ENCODE measurements at places on chromosomes 2 and 18.

DNA sequence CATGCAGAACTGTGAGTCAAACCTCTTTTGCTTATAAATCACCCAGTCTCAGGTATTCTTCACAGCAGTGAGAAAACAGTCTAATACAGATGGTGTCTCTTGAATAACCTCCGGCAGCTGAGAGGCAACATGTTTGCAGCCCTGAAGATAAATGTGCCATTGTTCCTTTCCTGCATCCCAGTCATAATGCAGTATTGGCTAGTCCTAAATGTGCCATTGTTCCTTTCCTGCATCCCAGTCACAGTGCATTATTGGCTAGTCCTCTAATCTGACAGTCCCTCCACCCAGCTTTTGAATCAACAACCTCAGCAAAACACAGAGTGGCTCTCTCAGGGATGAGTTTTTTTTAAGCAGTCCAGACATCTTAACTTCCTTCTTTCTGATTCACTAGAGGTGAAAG, 550.7 kb downstream of the RIT2 start:
- no peak for DNase-seq

DNA sequence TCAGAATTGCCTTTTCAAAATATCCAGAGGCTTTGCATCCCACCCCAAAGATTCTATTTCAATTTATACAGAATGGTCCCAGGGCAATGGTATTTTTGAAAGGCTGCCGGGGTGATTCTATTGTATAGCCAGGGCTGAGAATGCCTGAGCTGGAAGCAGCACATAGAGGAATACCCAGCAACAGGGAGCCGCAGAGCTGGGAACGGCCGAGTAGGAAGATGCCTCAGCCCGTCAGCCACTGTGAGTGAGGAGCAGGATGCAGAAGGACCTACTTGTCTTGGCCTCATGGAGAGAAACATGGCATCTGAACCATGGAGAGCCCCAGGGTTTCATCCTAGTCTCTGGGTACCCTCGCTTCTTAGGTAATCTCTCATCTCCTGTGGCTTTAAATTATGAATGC, 170.8 kb upstream of the FHL2 start:
- DNase-seq, result no peak

GRCh38 chr2:207464007-207464406, 65.8 kb upstream of the CREB1 start:
- DNase-seq, result no peak

- DNase-seq, result no peak
Observed at GRCh38 chr2:28094739-28095138, 204.2 kb downstream of the BABAM2 start.

DNA sequence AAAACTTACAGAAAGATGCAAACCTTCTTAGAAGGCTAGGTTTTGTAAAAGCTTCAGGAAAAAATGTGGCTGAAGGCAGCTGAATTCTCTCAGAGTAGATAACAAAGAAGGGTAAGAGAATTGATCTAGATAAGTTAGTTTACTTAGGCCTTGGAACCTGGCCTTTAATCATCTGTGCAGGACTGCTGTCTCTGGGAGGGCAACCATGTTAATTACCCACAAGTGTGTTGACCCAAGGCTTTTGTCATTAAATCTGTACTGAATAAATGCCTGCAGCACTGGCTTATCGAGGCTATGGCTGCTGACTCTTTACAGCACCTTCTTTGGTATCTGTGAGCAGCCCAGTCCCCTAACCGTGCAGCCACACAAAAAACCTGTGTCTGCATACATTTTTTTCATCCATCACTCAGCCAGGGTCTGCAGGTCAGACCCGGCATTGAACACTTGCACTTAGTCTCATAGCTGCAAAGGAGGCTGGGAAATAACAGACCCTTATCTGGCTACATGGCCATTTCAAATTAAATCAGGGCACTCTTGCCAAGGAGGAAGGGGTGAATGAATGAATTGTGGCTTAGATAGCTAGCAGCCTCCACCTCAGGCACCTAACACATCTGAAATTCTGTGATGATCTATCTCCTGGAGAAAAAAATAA, 120.2 kb upstream of the MSH2 start:
- no peak for DNase-seq

- no peak for DNase-seq
Observed at GRCh38 chr2:84643991-84644390, 127.7 kb downstream of the DNAH6 start.

DNA sequence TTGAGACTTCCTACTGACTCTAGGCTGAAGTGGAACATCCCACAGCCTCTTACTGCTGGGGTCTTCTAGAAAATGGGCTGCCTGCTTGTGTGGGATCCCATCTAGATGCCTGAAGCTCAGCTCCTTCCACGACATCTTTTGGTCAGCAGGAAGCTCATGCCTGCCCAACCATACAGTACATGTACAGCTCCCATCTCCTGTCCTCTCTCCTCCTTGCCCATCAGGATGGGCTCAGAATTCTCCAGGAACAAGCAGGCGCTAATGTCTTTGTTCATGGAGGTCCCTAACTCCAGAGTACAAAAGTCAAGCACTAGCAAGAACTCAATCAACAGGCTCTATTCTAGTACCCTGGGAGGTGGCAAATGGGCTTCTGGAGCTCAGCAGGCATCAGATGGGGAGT, 31.7 kb upstream of the GPR17 start:
- DNase-seq, result no peak

DNA sequence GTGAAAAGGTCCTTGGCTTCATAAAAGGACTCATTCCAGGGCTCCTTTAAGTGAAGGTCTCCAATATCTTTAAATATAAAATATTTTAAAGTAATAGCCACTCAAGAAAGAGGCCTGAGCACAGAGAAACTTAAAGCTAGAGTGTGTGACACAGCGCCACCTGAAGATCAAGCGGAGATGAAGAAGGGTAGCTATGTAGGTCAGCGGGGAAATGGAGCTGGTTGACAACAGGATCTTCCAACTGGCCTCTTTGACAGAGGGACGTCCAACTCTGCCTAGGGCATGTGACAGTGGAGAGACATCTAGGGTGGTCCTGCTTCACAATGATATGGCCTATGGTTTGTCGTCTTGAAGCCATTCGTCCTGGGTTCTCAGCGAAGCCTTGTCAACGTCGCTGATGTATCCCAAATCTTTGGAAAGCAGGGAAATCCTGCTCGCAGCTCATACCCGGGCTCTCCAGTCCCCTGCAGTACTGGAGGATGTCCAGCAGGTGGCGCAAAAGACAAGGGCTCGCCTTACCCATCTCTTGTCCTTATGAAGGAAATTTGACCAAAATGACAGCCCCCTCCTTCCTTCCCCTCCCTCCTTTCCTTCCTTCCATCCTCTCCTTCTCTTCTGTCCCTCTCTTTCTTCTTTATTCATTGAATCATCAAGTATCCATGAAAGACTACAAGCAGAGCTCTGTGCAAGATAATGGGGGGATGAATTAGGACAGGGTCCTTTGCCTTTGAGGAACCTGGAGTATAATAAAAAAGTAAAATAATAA, 59.6 kb downstream of the LONRF2 start:
- peak; percentile 30 for DNase-seq

GRCh38 chr18:59846814-59847490, 52.8 kb upstream of the PMAIP1 start:
- DNase-seq, result no peak

DNA sequence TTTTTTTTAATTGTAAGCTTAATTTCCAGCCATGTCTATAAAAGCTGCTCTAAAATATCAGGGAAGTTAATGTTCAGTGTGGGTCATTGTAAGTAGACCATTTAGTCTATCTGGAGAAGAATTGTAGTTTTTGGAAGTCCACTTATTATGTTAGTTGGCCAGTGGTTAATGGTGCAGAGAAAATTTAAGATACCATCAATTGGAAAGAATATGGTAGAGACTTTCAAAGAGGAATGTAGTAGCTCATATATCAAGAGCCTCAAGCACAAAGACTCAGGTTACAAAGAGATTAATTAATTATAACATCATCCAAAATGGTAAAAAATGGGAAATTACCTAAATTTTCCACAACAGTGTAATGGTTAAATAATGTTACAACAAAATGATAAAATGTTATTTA, 127.8 kb upstream of the CAVIN2 start:
- no peak for DNase-seq

DNA sequence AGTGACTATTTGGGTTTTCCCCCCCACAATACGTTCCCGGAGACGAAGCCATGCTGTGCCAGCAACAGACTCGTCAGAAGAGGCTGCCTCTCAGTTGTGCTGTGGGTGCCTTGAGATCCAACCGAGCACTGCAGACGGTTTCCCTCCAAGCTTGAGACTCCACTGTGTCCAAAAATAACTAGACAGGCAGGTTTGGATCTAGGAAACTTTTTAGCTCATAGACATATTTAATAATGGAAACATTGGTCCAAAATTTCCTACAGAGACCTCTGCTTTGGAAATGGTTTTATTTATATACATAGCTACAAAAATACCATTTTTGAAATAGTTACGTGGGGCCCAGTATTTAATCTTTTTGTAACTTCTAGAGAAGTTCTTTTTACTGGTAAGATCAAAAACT, 63.1 kb upstream of the SPATS2L start:
- no peak for DNase-seq

DNA sequence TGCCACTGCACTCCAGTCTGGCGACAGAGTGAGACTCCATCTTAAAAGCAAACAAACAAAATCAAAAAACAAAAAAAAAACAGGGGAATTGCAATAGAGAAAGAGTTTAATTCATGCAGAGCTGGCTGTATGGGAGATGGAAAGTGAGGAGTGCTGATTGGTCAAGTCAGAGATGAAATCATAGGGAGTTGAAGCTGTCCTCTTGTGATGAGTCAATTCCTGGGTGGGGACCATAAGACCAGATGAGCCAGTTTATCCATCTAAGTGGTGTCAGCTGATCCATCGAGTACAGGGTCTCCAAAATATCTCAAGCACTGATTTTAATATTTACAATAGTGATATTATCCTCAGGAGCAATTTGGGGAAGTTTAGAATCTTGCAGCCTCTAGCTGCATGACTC, 45.3 kb downstream of the FRZB start:
- DNase-seq, result no peak

GRCh38 chr2:17387591-17387990, 130.6 kb downstream of the RAD51AP2 start:
- no peak for DNase-seq

DNA sequence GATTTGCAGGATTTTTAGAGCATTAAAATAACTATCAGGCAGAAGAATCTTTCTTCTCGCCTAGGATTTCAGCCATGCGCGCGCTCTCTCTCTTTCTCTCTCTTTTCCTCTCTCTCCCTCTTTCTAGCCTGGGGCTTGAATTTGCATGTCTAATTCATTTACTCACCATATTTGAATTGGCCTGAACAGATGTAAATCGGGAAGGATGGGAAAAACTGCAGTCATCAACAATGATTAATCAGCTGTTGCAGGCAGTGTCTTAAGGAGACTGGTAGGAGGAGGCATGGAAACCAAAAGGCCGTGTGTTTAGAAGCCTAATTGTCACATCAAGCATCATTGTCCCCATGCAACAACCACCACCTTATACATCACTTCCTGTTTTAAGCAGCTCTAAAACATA, 137.0 kb downstream of the MEIS1 start:
- DNase-seq, result no peak

DNA sequence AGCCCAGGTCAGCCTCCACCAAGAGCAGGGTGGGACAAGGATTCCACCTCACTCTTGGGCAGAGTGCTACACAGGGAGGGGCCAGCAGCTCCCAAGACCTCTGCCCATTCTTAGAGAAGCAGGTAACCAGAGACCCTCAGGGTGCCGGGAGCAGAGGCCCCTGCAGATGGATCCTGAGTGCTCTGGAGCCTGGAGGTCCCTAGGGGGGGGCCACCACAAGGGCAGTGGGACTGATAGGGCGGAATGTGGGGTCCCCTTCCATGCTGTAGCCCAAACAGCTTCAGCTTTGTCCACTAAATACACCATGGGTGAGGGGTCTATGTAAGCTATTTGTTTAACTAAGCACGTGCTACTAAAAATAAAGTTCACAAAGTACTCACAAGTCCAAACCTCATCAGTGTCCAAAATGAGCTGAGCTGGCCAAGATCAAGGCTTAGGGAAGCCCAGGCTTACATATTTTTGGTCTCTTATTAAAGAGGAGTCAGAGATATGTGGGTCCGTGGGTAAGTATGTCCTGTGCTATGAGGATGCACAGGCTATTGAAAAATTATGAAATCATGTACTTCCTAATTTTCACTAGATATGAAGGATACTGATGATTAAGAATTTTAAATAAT, 21.5 kb upstream of the GPC1 start:
- DNase-seq, result no peak

DNA sequence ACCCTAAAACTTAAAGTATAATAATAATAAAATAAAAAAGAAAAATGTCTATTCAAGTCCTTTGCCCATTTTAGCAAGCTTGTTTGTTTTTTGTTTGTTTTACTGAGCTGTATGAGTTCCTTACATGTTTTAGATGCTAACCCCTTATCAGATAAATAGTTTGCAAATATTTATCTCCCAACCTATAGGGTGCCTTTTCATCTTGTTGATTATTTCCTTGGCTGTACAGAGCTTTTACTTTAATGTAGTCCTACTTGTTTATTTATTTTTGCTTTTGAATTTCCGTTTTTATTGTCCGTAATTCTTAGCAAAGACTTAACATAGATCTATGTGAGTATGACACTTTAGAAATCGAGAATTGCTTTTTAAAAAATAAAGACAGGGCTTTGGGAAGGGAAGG, 17.8 kb downstream of the PXDN start:
- DNase-seq, result no peak

- no peak for DNase-seq
Observed at GRCh38 chr2:68316111-68316510, 3.6 kb downstream of the CNRIP1 start.

DNA sequence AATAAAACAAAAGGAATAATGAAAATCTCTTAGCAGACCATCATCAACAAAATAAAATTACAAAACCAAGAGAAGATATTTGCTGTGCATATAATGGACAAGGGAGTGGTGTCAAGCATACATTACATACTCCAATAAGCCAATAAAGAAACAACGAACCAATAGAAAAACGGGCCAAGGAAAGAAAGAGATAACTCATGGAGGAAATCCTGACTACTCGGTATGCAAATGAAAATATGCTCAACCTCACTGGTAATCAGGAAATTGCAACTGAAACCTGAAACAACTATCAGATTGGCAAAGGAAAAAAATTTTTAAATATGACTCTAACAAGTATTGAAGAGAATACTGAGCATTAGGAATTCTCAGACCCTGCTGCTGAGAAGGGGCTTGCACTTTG, 84.7 kb downstream of the BCL2 start:
- DNase-seq, result no peak

GRCh38 chr2:124320051-124320688, 295.1 kb downstream of the CNTNAP5 start:
- no peak for DNase-seq

- no peak for DNase-seq
Observed at GRCh38 chr18:35571138-35571537, 10.4 kb upstream of the GALNT1 start.

- DNase-seq, result no peak
Observed at GRCh38 chr2:163667064-163667887, 68.5 kb downstream of the FIGN start.

DNA sequence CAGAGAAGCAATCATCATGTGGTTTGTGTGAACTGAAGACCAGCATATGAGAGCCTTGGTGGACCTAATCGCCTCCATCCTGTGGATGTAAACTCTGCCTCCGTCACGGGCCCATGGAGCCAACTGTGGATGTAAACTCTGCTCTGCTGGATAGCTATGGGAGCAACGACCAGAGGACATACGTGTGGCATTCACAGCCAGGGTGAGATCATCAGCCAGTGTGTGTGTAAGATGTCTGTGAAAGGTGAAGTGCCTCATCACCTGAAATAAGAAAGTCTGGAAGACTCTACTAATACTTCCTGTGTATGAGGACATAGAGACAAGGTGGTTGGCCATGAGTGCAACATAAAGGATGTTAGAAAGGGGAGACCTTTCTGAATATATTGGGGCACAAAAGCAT, 63.5 kb downstream of the CYB5A start:
- DNase-seq, result no peak

- no peak for DNase-seq
Observed at GRCh38 chr2:191302459-191303139, 57.4 kb downstream of the MYO1B start.

- no peak for DNase-seq
Observed at GRCh38 chr2:13030606-13031005, 313.9 kb downstream of the TRIB2 start.
